ENCODE measurements at places on chromosomes 6 and 20. TPM values are rescaled to one million over a fixed set of nuclear protein-coding genes. Genes with fewer than 3 reads are reported as not detected.

TBC1D22B gene
- 9.1 TPM for polyA plus RNA-seq

HLA-A gene
- polyA plus RNA-seq: 170 TPM

BEND3 gene
- 9.2 TPM for polyA plus RNA-seq

PCMT1 gene
- polyA plus RNA-seq: 79.5 TPM

TP53TG5 gene
- polyA plus RNA-seq: not detected

HS3ST5 gene
- 2.9 TPM for polyA plus RNA-seq

KAT14 gene
- 17.8 TPM for polyA plus RNA-seq

GPRC6A gene
- polyA plus RNA-seq: 0.31 TPM

SSR1 gene
- polyA plus RNA-seq: 65.3 TPM

TGM2 gene
- 0.45 TPM for polyA plus RNA-seq

PKIB gene
- 128 TPM for polyA plus RNA-seq

FRS3 gene
- polyA plus RNA-seq: 2.0 TPM

DBNDD2 gene
- polyA plus RNA-seq: 62.5 TPM
